ENCODE measurements at places on chromosomes 2 and 18. TPM values are rescaled to one million over a fixed set of nuclear protein-coding genes. Genes with fewer than 3 reads are reported as not detected.

Gene SLC35F5
- total RNA-seq = 55.3 TPM

Gene CACNB4
- not detected for total RNA-seq

Gene FBXO48
- total RNA-seq = 0.52 TPM

Gene CYB5A
- 130 TPM for total RNA-seq

Gene BOLL
- not detected for total RNA-seq

Gene RAB17
- total RNA-seq = 52.2 TPM

Gene SCN3A
- 0.12 TPM for total RNA-seq

Gene SERPINB3
- total RNA-seq = 5.6 TPM

Gene SLC11A1
- 0.17 TPM for total RNA-seq

Gene REG3A
- total RNA-seq = not detected

Gene CCDC178
- not detected for total RNA-seq

Gene PAIP2B
- total RNA-seq = 3.8 TPM

Gene MSTN
- total RNA-seq = not detected

Gene MEMO1
- total RNA-seq = 49.5 TPM

Gene NTSR2
- not detected for total RNA-seq

Gene IL36G
- 0.62 TPM for total RNA-seq

Gene ATL2
- 89.4 TPM for total RNA-seq

Gene PCARE
- not detected for total RNA-seq

Gene GPR35
- total RNA-seq = 5.2 TPM

Gene SNED1
- total RNA-seq = 0.66 TPM

Gene TUBA3E
- total RNA-seq = not detected

Gene ERFE
- total RNA-seq = 7.4 TPM

Gene AFF3
- total RNA-seq = 0.04 TPM

Gene METTL21A
- total RNA-seq = 35.3 TPM

All from PC-3 (cell line).